ENCODE measurements at places on chromosomes 1 and 21. TPM values are rescaled to one million over a fixed set of nuclear protein-coding genes. Genes with fewer than 3 reads are reported as not detected.

DNA sequence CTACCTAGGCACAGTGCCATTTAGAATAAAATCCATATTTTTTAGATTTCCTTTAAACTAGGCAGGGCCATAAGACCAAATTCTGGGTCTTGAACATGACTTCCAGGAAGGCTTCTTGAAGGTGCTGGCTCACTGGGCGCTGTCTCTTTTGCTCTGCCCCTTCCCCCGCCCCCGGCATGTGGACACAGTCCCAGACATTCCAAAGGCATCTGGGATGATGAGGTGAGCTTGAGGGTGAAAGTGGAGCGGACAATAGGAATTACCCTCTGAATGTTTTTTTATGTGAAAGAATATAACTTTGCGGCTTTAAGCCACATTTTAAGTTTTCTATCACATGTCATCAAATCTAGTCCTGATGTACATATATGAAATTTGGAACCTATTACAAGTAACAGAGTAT lies 29.4 kb downstream of the RWDD3 start:
- no peak for DNase-seq

C1orf94 gene
- not detected for total RNA-seq

- DNase-seq, result no peak
Measured at GRCh38 chr1:232292239-232292638, 337.7 kb downstream of the SIPA1L2 start.

GRCh38 chr1:198798923-198799386 lies 160.1 kb downstream of the PTPRC start:
- no peak for DNase-seq

- no peak for DNase-seq
Measured at GRCh38 chr1:118949315-118949714, 38.8 kb downstream of the TBX15 start.

DNA sequence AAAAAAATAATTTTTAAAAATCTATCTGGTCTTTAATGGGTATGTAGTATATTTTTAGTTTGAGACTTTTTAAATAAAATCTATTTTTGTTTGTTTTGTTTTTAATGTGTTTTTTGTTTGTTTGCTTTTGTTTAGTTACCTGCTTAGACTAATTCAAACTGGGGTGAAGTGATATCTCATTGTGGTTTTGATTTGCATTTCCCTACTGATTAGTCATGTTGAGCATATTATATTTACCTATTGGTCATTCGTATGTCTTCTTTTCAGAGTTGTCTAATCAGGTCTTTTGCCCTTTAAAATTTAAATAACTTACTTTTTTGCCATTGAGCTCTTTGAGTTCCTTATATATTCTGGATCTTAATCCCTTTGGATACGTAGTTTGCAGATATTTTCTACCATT lies 20.3 kb downstream of the CD1B start:
- DNase-seq, result no peak

- DNase-seq, result no peak
Measured at GRCh38 chr1:20950679-20951078, 163.6 kb upstream of the HP1BP3 start.

HES2 gene
- 0.16 TPM for total RNA-seq

DNA sequence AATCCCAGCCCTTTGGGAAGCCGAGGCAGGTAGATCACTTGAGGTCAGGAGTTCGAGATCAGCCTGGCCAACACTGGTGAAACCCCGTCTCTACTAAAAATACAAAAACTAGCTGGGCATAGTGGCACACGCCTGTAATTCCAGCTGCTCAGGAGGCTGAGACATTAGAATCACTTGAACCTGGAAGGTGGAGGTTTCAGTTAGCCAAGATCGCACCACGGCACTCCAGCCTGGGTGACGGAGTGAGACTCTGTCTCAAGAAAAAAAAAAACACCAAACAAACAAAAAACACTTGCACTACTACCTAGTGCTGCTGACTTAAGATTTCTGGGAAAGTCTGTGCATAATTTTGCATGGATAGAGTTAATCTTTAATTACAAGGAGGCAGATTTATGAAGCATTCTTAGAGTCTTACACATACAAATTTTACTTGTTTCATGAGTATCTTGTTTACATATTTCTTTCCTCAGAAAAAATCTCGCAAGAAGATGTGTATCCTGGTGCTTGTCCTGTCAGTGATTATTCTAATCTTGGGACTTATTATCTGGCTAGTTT lies 8.7 kb upstream of the PPP1R8 start:
- no peak for DNase-seq

DNA sequence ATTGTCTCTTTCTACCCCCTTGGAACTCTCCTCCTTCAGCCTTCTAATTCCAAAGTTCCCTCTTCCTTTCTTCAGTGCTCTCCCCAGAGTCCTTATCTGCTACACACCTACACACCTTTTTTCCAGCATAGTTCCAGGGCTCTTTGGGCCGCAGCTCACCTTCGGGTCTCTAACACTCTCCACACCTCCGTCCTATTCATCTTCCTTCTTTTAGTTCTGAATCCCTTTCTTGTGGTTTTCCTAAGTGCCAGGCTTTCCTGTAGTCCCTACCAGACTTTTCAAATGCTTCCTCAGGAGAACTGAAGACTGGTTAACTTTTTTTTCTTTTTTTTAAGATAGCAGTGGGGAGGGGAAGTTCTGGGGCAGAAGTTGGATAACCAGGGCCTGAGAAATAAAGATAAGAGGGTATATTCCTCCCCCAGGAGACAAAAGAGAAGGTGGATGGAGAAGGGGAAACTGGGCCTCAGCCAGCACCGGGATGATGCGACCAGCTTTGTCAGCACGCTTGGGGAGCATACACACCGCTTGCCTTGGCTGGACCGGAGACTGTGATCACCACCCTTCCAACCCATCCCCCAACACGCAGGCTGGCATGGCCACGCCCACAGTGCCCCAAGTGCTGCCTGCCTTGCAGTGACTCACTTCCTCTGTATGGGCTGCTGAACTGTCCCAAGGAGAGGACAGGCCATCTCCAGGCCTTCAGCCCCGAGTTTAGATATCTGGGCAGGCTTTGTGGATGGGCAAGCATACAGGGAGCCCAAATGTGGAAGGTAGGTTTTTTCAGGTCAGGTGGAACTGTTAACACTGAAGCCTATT lies 2.5 kb upstream of the CERS2 start:
- DNase-seq, result peak; percentile 96

DNA sequence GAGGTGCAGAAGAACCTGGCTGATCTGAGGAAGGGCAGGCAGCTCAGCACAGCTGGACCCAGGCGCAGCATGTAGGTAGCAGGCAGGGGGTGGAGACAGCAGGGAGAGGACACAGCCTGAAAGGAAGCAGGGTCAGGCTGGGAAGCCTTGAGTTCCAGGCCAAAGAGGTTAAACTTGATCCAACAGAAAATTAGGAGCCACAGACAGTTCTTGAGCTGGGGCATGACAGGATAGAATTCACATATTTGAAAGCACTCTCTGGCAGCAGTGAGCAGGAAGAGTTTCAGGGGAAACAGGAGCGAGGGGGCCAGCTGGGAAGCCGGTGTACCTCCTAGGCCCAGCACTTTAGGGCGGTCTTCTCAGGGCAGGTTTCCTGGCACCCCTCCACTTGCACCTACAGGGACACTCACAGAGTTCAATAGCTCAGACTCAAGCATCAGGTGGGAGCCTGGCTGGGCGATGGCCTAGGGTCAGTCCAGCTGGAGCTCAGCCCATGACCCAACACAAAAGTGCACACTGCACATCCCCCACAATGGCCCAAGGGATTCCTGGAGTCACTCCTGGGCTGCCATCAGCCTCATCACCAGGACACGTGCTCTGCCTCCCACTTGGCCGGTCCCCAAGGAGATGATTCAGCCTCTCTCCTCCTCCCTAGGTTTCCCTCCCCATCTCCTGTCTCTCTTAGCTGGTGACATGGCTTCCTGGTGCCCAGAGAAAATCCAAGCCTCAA lies 22.7 kb downstream of the MATN1 start:
- no peak for DNase-seq
